AG09309 (cell line): ENCODE measurements at places on chromosomes 16 and 17.

GRCh38 chr17:65055280-65055707 is 1.2 kb downstream of the GNA13 start:
- no peak for DNase-seq

DNA sequence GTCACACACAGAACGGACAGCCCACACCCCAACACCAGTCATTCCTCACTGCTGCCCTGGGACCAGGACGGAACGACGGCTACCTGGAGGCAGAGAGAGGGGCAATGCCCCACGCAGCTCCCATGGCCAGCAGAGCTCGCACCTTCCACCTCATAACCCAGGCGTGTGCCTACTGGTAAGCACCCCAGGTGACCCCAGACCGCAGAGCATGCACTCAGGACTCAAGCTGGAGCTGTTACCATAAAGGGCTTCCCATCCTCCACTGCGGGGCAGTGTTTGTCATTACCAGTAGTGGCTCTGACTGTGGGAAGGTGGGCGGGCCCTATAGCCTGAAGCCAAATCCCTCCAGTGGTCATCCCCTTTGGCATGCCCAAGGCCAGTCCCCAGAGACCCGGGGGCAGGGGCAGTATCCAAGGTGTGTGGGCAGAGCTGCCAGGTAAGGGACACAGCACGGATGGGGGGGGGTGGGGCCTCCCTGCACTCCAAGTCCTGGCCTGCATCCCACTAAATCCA is 4.7 kb upstream of the BCAR1 start:
- DNase-seq, result no peak

- no peak for DNase-seq
Measured at GRCh38 chr17:41580687-41581365, 5.9 kb downstream of the KRT14 start.

- DNase-seq, result no peak
Measured at GRCh38 chr17:44807093-44807816, 22.8 kb downstream of the GJC1 start.

GRCh38 chr16:3099732-3100499 is 822 bp upstream of the ZSCAN10 start:
- no peak for DNase-seq

DNA sequence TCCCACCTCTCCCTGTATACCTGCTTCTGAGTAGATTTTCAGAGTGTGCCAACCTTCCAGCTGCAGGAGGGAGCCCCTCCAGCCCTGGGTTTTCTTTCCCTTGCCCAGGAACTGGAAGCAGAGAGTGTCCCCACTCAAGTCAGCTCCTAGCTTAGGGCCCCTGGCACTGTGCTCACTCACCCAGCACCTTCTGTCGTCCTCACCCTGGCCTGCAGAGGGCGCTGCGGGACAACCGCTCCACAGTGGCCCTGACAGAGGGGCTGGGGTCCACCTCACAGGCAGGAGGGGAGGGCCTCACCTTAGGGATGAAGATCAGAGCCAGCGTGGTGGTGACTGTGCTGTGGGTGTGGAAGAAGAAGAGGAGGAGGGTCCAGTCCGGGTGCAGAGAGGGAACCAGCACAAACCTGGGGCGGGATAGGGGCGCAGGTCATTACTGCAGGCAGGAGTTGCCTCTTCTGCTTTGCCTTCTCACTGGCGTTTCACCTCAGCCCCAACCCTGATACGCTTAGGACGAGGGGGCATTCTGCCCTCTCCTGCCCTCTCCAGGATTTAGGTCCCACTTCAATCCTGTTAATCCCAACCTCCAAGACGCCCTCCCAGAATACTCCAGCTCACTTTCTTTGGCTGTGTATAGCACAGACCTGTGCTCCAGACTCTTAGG is 10.0 kb downstream of the GPR179 start:
- no peak for DNase-seq

GRCh38 chr16:81539009-81539758 is 94.6 kb downstream of the CMIP start:
- DNase-seq, result no peak

DNA sequence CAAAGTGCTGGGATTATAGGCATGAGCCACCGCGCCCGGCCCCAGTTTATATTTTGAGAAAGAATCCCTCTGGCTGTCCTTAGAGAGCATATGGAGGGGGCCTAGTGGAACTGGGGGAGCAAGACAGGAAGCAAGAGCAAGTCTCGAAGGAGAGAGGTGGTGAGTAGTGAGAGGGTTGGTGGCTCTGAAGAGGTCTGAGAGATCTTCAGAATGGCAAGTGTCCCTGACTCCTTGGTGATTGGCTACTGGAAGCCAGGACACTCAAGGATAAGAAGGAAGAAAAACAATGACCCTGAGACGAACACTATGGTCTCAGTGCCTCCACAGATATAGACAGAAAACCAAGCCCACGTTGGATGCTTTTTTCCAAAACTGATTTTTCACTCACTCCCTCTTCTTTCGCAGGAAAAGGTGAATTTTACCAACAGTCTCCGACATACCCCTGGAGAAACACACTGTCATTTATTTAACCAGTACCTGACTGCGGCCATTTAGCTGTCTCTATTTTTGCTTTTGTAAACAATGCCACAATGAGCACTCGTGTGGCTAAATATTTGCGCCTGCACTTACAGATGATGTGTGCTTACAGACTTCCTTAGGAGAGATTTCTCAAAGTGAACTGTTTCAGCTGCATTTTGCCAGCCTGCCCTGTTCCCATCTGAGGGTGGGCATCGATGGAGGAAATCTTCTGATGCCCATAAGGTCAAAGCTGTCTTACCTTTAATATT is 15.9 kb upstream of the DOK4 start:
- DNase-seq, result no peak

GRCh38 chr16:89443727-89444084 is 46.7 kb downstream of the ANKRD11 start:
- no peak for DNase-seq

DNA sequence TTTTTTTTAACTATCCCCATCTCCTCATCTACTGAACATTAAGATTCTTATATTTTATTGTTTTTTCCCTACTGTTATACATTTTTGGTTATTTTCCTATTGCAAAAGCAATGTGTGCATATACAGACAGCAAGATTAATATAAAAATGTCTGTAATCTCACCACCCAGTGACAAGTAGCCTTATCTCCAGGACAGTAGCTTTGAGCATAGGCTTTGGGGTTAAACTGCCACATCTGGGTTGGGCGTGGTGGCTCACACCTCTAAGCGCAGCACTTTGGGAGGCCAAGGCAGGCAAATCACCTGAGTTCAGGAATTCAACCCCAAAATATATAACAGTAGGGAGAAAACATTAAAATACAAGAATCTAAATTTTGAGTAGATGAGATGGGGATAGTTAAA is 27.4 kb upstream of the SSTR2 start:
- DNase-seq, result no peak

- no peak for DNase-seq
Measured at GRCh38 chr17:17300624-17301568, 2.3 kb upstream of the NT5M start.

DNA sequence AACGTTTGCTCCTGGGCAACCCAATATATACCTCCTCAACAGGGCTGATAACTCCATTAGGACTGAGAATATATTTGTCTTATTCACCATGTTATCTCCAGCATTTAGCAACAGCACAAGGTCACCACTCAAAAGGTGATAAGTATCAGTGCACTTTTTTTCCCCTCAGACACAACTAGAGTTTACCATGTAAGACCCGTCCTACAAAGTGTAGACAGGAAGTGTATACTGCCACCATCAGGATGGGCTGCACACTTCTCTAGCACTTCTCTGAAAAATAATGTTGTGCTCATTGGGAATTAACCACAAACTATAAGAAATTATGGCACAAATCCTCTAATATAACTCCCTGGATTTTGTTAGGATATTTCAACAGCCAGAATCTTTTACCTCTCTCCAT is 5.7 kb upstream of the VAT1L start:
- DNase-seq, result no peak

DNA sequence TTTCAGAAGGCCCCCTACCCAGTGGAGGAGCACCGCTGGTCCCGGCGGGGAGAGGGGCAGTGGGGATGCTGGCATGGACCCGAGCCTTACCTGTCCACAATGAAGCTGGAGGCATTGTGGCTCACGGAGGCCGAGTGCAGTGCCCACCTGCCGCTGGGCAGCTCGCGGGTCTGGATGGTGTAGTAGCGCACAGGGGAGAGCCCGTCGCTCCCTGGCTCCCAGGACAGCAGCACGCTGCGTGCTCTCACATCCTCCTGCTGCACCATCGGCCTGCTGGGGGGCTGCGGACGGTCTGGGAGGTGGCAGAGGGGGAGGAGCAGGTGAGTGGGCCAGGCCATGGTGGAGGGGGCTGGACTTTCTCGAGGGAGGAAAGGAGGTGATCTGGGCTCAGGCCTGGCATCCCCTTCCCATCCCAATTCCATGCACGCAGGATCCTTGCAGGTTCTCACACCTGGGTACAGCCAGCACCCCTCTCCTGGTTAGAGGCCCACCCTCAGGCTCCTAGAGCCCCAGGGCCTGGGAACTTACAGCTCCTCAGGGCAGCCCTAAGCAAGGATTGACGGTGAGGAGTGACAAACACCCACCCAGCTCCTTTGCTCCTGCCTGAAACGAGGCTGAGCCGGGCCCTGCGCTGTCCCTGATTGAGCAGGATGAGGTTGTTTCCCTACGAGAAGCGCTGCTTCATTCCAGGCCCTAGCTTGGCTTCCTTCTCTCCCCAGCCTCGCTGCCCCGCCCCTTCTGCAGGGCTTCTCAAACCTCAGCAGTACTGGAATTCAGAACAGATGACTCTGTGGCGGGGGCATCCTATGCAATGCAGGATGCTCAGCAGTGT is 76.2 kb upstream of the CDC42EP4 start:
- DNase-seq, result no peak

- no peak for DNase-seq
Measured at GRCh38 chr17:36862116-36862920, 75.0 kb upstream of the LHX1 start.

- no peak for DNase-seq
Measured at GRCh38 chr17:80559825-80560251, 15.2 kb downstream of the RPTOR start.

- DNase-seq, result no peak
Measured at GRCh38 chr16:82201351-82201750, 31.3 kb upstream of the MPHOSPH6 start.

DNA sequence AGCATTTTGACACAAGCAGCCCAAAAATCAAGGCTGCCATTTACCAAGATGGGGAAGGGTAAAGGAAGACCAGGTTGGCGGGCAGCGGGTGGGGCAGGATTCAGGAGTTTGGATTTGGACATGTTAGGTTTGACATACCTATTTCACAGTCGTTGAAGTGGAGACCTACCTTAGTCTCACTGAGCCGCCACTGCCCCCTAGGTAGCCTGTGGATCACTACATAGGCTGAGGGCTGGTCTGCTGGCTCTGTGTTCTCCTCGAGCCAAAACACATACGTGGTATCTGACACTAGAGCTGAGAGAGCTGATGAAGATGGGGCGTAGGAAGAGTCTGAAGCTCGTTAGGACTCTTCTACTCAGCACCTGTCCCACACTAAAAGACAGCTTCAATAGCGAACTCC is 115.1 kb downstream of the HIC1 start:
- no peak for DNase-seq

GRCh38 chr17:27247071-27247957 is 46.6 kb upstream of the WSB1 start:
- DNase-seq, result no peak

DNA sequence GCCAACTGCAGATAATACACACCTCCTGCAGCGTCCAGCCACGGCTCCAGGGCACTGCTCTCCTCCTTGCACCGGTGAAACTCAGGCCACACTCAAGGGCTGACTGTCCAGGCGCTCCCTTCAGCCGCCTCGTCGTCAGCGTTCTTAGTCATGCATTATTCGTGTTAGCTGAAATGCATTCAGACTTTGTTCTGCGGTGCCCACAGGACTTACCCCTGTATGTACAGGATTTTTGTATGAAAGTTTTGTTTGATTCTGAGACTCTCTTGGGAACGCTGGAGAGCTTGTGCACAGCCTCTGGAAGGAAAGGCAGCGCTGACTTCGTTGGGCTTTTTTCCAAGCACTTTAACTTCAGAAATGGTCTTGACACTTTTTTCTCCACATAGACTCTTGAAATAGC is 22.1 kb downstream of the CIBAR2 start:
- DNase-seq, result no peak

DNA sequence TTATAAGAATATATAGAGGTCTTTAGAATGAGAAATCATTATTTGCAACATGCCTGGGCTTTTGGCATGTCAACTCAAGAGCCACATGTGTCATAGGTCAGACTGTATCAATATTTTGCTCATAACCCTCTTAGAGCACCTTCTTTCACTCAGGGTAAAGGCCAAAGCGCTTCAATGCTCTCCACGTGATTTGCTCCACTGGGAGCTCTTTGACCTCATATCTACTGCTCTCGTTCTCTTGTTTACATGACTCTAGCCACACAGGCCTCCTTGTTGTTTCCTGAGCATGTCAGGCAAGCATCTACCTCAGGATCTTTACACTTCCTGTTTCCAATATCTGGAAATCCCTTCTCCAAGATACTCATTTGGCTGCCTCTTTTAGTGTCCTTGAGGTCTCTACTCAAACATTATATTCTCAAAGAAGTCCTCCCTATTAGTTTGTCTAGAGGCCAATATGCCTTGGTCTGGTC is 148.4 kb downstream of the TOX3 start:
- no peak for DNase-seq

GRCh38 chr17:4933646-4934045 is 1.6 kb downstream of the GP1BA start:
- no peak for DNase-seq

- DNase-seq, result no peak
Measured at GRCh38 chr17:62655656-62656055, 28.2 kb downstream of the MRC2 start.

DNA sequence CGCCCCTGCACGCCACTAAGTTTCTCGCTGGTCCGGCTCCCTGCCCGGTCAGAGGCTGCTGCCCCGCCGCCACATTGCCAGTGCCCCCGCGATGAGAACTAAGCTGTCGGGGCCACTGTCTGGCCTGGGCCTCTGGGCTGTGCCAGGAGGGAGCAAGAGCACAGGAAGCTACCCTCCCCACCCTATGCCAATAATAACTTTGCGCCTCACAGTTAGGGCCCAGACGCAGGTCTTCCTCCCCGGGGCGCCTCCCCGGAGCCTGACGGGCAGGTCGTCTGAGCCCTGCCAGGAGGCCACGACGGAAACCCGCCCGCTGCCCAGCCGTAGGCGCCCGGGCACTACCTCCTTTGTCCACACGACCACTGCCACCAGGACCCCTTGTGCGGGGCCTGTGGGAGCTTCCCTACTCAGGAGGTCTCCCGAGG is 1.5 kb downstream of the ZFPM1 start:
- DNase-seq, result no peak

- no peak for DNase-seq
Measured at GRCh38 chr17:5248821-5249479, 14.3 kb upstream of the SCIMP start.

GRCh38 chr17:38461683-38462082 is 33.4 kb downstream of the ARHGAP23 start:
- no peak for DNase-seq

GRCh38 chr17:48871551-48872351 is 20.8 kb upstream of the ATP5MC1 start:
- DNase-seq, result no peak

GRCh38 chr17:33267271-33267790 is 25.8 kb downstream of the ASIC2 start:
- no peak for DNase-seq
